ENCODE measurements at places on chromosomes 3 and 15.

DNA sequence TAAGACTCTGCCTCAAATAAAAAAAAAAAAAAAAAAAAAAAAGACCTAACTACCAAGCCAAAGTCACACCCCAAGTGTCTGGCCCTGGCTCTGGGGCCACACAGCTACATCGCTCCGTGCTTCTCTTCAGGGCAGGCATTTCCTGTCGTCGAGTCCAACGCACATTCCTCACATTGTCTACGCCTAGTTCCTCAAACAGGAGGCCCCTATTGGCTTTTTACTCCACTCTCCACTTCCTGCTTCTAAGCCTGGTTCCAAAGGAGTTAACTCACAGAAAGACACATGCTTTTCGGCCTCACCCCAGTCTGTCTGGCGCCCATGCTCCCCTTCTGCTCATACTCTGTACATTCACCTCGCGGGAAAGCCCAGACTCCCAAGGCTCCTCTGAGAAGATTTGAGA is 28.8 kb downstream of the KNG1 start:
- no peak for DNase-seq

- DNase-seq = no peak
Measured at GRCh38 chr3:102181175-102181920, 253.5 kb upstream of the ZPLD1 start.

- no peak for DNase-seq
Measured at GRCh38 chr3:26525013-26525412, 97.6 kb upstream of the LRRC3B start.

DNA sequence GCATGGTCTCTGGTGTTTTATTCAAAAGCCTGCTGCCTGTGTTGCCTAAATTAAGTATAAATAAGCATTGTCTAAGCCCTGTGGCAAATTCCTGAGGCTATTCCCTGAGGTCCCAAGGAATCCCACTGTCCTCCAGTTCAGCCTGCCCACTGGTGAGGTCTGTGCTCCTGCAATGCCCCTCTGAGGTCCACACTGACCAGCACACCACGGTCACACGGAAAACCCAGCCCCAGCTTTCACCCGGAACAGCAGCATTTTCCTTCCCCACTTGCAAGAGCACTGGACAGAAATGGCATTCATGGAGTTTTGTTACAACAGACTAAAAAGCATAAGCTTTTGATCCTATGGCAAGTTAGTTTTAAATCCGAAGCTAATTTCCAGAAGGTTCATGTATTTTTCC is 234.0 kb downstream of the KLF13 start:
- DNase-seq = no peak

- no peak for DNase-seq
Measured at GRCh38 chr3:183208800-183209199, 44.3 kb upstream of the B3GNT5 start.

DNA sequence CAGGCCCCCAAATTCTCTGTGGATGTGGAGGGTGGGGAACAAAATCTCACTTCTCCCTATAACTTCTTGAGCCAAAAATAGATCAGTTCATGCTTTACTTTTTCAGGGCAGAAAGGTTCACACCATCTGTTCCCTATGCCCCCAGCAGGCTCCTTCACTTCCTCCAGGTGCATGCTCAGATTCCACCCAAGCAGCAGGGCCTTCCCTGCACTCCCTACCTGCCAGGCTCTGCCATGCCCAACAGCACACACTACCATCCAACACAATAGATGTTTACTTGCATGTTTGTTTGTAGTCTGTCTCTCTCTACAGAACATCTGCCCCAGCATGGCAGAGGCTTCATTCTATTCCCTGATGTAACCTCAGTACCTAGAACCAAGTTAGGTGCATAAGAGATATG is 43.3 kb downstream of the GABRB3 start:
- no peak for DNase-seq

- no peak for DNase-seq
Measured at GRCh38 chr3:4471907-4472306, 4.8 kb upstream of the SUMF1 start.
